Pulmonary artery endothelial cell (primary cell): ENCODE measurements at places on chromosomes 7 and 10.

DNA sequence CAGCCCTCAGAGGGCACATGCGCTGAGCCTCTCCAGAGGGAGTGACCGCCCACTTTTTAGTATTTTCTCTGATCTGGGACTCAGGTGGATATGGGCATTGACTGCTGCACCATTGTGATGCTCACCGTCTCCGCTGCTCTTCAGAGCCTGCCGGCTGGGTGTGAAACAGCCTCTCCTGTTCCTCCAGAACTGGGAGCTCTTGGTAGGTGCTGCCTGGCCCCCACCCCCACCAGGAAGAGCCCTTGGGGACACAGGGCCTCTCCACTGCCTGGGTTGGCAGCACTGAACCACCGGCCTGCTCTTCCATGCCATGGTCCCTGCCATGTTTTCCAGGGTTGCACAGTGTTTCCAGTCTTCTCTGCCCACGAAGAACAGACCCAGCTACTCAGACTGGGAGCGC is 36.3 kb downstream of the ARHGAP22 start:
- no peak for DNase-seq

DNA sequence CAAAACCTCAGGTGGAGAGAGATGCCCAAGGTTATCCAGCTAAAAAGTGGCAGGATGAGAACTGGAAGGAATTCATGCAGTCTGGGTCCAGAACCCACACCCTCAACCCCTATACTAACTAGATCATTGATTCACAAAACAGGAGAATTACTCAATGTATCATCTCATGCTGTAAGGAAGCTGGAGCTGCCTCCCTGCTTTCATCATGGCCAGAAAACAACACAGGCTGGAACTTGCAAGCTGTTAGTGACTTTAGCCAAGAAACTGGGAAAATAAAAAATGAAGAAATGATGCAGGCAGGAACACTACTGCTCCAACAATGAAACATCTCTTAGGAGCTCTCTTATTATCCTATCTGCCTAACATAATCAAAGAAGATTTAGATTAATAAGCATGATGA is 619.8 kb upstream of the CELF2 start:
- no peak for DNase-seq

DNA sequence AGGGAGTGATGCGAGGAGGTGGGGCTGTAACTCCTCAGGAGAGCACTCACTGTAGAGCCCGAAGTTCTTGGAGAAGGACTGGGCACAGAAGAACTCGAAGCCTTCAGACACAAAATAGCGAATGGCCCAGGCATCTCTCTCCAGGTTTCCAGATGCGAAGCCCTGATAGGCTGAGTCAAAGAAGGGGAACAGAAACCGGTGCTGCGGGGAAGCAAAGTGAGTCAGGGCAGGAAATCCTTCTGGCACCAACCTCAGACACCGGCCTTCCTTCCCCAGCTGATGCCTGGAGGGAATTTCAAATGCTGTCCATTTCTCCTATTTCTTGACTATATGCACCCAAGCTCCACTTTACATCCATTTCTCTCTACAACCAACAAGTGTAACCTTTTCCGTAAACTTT is 26.8 kb downstream of the GOT1 start:
- DNase-seq: peak; percentile 59

- no peak for DNase-seq
Measured at GRCh38 chr10:132539894-132540293, 2.3 kb downstream of the INPP5A start.

DNA sequence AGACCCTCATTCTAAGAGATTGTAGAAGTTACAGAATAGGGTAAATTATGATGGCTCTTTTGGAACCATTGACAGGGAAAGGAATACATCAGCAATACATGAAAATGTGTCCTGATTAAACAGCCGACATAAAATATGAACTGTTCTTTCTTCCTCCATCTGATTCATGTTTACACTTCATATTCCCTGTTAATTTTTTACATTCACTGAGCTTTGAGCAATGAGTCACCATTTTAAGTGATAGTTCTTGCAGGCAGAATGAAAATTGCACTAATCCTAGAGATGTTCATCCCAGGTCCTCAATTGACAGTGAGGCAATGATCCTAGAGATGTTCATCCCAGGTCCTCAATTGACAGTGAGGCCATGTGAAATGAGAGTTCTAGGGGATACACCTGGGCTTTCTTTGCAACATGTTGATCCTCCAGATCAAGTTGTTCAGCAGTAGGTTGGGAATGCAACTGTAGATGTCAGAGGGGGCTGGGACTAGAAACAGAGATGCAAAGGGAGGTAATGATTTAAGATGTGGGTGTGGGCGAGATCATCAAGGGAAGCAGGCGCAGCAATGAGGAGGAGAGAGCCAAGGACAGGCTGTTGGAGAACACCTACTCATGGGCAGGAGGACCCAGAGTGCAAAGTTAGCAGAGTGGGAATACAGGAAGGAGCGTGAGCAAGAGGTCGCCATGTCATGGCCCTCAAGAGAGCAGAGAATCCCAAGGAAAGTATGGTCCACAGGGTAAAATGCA is 138.7 kb downstream of the ZNF365 start:
- no peak for DNase-seq

DNA sequence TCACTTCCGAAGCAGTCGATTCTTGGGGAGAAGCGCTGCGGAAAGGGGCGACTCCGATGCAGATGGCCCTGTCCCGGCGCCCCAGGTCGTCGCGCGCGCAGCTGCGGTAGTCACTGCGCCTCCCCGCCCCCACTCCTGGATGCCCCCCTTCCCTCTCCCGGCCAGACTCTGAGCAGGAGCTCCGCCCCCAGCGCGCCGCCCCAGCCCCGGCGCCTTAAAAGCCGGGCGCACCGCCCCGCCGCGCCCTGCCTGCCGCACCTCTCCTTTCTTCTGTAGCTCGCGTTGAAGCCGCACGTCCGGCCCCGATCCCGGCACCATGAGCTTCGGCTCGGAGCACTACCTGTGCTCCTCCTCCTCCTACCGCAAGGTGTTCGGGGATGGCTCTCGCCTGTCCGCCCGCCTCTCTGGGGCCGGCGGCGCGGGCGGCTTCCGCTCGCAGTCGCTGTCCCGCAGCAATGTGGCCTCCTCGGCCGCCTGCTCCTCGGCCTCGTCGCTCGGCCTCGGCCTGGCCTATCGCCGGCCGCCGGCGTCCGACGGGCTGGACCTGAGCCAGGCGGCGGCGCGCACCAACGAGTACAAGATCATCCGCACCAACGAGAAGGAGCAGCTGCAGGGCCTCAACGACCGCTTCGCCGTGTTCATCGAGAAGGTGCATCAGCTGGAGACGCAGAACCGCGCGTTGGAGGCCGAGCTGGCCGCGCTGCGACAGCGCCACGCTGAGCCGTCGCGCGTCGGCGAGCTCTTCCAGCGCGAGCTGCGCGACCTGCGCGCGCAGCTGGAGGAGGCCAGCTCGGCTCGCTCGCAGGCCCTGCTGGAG is at the start of gene INA:
Gene INA, plus strand, starts transcription at position 243 of the 817 bp plus-strand sequence. Its CDS starts 74 bp downstream, at position 317.
- DNase-seq: no peak

DNA sequence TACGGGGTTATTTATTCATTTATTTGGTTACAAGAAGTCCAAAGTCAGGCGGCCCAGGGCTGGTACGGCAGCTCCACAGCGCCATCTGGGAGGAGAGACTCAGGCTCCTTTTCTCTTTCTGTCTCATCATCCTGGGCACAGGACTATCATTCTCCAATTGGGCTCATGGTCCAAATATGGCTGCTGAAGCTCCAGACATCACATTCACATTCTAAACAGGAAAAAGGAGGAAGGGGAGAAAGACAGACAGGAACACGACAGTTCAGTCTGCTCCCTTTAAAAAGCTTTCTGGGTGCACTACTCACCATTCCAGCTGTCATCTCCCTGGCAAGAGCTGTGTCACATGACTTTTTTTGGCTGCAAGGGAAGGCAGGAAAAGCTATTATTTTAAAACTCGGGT is 74.4 kb upstream of the PDZD8 start:
- no peak for DNase-seq

DNA sequence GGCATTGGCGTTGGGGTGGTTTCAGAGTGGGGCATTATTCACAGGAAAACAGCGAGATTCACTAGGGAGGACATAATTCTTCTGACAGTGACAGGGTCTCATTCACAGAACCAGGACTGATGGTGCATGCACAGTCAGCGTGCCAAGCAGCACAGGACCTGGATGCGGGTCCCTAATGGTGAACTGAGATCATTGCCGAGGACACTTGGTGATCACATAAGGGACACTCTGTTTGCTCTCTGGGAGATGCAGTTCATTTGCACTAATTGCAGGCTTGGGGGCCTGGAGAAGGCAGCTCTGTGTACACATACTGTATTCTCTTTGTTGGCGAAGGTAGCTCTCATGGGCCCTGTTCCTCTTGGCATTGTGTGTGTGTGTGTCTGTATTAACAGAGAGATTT is 716.1 kb downstream of the PHTF2 start:
- DNase-seq: no peak

GRCh38 chr10:93911866-93912265 is 18.1 kb downstream of the SLC35G1 start:
- DNase-seq: peak; percentile 10
